ENCODE measurements at places on chromosomes 3 and 15.

DNA sequence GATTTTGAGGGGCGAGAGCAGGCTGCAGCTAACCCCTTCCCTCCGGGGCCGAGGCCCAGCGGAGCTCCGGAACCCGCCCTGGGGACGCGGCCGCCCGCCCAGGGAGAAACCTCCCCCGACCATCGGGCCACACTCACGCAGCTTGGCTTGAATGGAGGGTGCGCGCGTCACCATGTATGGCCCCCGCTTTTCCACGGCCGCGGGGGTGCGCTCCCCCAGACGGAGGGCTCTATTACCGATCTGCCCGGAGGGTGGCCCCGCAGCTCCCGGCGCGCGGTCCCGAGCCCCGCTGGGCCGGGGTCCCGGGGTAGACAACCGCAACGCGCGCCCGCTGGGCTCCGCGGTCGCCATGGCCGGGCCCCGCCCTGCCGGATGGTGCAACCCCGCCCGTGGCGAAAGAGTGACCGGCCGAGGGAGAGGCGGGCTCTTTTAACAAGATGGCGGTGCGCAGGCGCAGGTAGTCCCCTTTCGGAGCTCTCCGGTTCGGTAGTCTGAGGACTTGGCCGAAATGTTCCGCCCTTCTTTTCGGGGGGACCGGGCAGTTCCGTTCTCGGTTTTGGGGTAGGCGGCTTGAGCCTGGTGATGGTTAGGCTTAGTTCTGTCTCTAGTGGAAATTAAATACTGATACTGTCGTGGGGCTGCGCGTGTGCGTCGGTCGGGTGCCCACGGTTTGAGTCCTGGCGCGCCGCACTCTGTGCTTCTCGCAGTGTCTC, at the start of gene FAM219B:
Gene FAM219B (minus strand): TSS at position 402 of the 713 bp plus-strand sequence. CDS start 51 bp downstream, at position 351.
- peak; percentile 54 for DNase-seq

- no peak for DNase-seq
Measured at GRCh38 chr3:186320862-186321568, 41.0 kb downstream of the DGKG start.

GRCh38 chr3:108495717-108496116, 14.7 kb downstream of the MYH15 start:
- DNase-seq, result no peak

DNA sequence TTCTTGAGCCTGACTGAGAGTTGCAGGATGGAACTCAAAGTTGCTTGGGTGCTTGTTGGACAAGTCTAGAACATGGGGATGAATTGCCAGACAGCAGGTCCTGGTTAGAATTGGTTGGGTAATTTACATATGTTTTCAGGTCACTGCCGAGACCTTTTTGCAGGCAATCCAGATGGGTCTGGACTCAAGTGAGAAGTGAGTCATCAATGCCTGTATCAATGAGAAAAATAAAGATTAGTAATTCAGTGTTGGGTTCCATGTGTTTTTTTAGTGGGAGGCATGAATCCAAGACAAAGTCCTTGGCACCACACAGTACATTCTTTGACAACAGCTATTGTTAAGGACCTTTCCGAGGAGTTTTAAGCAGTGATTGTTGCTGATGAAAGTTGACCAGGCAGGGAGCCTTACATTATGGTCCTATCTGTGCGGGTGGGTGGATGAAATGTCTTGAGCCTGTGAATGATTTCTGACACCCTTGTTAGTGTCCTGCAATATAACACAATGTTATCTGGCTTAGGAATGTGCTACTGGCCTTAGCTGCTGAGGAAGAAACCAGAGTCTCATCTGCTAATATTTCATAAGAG, 77.7 kb downstream of the CRYGS start:
- DNase-seq, result no peak

DNA sequence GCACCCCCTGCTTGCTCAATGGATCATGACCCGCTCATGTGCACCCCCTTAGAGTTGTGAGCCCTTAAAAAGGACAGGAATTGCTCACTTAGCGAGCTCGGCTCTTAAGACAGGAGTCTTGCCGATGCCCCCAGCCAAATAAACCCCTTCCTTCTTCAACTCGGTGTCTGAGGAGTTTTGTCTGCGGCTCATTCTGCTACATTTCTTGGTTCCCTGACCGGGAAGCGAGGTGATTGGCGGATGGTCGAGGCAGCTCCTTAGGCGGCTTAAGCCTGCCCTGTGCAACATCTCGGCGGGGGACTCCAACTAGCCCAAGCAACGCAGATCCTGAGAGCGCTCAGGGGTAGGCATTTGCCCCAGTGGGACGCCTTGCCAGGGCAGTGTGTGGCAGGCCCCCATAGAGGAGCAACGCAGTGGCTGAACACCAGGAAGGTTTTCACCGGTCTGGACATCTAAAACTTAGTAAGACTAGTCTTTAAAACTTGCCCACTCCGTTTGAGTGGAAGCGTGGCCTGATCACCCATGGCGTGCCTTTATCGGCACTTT, 9.5 kb downstream of the SLCO2A1 start:
- DNase-seq, result no peak

- DNase-seq, result no peak
Measured at GRCh38 chr3:142224482-142225072, 808 bp downstream of the GK5 start.

- no peak for DNase-seq
Measured at GRCh38 chr3:106675451-106675850, 701.8 kb upstream of the CCDC54 start.

DNA sequence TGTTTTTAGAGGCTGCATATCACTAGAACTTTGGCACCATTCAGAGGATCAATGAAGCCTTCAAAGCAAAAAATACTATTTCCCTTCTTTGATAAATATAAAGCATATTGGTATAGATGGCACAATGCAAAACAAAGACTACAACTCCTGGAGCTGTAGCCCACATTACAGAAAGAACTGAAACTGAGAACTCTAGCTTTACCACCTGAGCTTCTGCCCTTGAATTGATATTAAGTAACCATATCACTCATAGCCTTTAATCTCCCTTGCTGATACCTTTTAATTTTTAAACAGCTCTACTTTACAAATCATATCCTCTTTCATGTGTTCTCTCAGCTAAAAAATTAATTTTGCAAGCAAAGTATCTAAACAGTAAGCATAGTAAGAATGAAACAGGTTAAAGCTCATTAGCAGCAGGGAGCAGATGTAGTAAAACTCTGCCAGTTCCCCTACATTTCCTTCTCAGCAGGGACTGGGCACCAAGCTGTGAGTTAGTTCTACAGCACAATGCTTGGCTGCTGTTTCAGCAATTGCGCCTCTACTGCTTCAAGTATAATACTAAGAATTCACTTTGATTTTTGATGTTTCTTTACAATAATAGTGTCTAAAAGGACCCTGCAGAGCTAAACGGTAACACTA, 97.9 kb upstream of the NANOGP8 start:
- DNase-seq, result no peak

DNA sequence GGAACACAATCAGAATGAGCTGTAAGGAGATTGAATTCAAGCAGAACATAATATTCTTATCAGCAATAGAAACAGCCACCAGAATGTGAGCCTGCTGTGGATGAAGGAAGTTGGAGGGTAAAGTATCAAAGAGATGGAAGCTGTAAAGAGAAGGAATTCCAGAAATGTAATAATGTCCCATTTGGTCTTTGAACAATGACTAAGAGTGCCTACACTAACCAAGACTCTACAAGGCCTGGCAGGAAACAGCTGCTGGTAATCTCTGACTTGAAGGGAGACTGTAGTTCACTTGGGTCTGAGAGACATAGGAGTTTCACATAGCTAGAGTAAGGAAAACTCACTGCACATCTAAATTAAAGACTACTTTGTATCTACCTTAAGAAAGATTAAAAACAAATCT, 1176.0 kb upstream of the ALCAM start:
- DNase-seq, result no peak

DNA sequence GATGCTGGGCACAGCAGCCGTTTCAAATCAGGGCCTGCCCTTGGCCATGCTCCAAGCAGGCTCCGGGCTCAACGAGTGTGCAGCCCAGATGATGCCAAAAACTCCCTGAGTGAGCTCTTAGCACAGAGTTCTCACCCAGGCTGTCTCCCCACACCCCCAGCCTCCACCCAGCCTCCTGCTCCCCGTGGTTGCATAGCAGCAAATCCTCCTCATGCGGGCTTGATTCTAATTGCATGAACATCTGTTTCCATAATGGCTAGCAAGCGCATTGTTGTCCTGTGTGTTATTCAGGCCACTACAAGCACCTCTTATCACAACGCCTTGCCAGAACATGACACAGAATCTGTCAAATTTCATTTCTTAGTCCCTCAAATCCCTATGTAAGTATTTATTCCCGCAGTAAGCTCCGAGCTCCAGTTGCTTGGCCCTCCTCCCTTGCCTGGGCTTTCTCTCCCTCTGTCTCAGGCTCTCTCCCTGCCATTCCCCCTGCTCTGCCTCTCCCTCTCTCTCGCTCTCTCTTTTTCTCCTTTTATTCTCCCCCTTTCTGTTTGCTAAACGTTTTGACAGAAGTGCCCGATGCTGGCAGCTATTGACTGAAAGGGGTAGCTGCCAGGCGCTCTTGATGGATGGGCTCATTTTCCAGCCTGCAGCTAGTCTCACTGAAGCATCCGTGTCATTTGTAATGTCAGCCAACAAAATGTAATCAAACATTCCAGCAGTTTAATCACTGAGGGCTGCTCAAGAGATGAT, 306.5 kb downstream of the IL20RB start:
- peak; percentile 30 for DNase-seq

- DNase-seq, result no peak
Measured at GRCh38 chr3:167843481-167843880, 108.0 kb downstream of the SERPINI1 start.

DNA sequence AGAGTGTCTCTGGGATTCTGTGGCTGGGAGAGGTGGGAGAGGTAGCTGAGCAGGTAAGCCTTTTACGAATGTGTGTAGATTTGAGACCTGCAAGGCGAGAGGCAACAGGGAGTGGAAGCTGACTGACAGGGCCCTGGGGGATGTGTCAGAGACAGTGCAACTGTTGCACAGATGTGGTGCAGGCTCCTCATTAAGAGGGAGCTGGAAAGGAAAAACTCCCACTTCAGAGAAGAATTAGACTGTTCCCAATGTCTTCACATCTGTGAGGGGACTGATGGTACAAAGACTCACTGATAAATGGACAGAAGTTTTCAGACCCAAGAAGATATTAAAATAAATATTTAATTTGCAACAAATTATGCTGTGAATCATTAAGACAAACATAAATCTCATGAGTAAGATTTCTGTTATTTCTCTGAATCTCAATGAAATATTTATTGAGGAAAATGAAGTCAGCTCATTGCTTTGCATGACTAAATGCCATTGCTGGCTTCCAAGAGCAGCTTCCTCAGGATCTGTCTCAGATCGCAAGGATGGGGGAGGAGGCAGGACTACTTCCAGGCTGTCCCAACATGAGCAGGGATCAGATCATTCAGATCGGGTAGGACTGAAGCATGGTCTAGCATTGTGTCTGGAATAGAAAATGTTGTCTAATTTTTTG, 127.3 kb upstream of the ROPN1 start:
- DNase-seq, result no peak
